Activated effector memory CD4-positive, alpha-beta T cell treated with Interleukin-2 at 50 U/mL for 16 hours (primary cell): ENCODE measurements at places on chromosomes 5 and 9.
A peak's percentile ranks its signal among the peaks of the same experiment; 100 is the strongest.

GRCh38 chr5:28499766-28500290 lies 1461.4 kb upstream of the CDH9 start:
- DNase-seq = no peak

DNA sequence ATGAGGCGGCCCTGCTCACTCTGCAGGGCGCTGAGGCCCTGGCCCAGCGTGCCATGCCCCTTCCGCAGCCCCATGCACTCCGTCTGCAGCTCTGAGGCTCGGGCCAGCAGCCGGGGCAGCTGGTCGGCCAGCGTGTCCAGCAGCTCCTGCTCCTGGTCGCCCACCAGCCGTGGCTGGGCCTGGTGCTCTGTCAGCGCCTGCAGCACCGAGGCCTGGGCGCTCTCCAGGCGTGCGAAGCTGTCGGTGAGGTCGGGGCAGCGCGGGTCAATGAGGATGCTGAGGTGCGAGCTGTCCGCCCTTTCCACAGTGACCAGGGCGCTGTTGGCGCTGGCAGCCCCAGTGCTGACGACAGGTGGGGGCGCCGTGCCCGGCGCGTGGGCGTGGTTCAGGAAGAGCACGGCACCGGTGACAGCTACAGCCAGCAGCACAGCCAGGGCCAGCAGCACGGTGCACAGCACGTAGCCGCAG lies 9.4 kb downstream of the FIBCD1 start:
- DNase-seq = no peak

DNA sequence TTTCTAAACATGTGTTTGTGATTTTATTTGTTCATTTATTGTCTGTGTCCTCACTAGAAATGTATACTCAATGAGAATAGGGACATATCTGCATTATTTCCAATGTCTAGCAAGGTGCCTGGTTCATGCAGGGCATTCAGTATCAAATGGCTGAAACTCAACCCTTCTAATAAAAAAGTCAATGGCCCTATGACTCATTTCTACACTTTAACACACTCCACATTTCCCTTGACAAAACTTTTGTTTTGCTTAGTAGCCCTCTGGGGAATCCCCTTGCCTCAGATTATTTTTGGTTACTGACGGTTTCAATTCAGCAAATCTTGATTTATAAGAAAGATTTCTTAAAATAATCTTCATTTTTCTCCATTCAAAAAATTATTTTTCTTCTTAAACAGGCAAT lies 206.0 kb upstream of the DMRTA1 start:
- no peak for DNase-seq

- DNase-seq = no peak
Observed at GRCh38 chr9:136642439-136642921, 20.2 kb upstream of the EGFL7 start.

DNA sequence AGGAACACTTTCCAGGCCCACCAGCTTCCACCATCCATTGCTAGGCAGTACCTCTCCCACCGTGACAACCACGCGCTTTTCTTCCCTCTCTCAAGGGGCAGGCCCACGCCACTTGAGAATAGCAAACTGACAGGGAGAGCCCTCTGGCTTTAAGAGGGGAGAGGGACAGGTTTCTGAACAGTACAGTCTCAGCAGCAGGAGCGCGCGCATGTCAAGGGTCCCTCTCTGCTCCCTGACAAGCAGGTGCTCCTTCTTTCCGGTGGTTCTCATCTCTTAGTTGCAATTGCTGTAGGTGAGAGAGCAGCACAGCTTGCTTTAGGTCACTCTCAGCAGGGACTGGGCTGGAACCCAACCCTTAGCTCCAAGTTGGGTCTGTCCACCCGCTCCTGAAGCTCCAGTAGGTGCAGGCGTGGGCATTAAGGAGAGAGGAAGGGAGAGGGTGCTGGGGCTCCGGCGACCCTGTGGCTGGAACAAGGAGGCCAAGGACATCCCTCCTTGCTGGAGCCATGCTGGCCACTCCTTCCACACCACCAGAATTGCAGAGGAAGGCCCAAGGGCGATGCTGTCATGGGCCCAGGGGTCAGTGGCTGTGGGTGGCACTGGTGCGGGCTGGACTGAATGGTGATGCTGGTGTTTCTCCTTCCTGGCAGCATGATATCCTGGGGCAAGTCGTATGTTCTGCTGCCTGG lies 9.0 kb upstream of the PHF2 start:
- no peak for DNase-seq

DNA sequence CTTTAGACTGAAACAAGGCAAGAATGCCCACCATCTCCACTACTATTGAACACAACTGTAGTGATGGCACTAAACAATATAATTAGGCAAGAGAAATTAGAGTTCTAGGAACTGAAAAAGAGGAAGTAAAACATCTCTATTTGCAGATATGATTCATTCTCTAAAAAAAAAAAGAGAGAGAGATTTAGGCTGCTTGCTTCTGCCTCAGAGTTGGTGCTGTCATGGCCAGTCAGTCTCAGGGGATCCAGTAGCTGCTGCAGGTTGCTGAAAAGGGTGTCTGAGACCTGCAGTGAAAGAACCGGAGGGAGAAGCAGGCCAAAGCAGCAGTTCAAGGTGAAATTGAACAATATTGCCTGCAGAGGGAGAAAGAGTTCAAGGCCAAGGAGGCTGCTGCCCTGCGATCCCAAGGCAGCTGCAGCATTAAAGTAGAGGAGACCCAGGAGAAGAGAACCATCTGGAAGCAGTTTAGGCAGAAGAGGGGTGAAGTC lies 72.5 kb downstream of the AP3B1 start:
- no peak for DNase-seq

GRCh38 chr5:91255396-91256141 lies 127.5 kb downstream of the ARRDC3 start:
- DNase-seq = no peak

DNA sequence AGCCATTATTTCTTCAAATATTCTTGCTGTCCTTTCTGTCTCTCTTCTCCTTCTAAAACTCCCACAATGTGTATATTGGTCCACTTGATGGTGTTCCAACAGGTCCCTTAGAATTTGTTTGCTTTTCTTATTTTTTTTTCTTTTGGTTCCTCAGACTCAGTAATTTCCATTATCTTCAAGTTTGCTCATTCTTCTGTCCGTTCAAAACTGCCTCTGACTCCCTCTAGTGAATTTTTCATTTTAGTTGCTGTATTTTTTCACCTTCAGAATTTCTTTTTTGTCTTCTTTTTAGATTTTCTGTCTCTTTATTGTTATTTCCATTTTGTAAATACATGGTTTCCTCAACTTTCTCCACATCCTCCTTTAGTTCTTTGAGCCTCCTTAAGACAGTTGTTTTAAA lies 6.4 kb upstream of the SRP19 start:
- no peak for DNase-seq

DNA sequence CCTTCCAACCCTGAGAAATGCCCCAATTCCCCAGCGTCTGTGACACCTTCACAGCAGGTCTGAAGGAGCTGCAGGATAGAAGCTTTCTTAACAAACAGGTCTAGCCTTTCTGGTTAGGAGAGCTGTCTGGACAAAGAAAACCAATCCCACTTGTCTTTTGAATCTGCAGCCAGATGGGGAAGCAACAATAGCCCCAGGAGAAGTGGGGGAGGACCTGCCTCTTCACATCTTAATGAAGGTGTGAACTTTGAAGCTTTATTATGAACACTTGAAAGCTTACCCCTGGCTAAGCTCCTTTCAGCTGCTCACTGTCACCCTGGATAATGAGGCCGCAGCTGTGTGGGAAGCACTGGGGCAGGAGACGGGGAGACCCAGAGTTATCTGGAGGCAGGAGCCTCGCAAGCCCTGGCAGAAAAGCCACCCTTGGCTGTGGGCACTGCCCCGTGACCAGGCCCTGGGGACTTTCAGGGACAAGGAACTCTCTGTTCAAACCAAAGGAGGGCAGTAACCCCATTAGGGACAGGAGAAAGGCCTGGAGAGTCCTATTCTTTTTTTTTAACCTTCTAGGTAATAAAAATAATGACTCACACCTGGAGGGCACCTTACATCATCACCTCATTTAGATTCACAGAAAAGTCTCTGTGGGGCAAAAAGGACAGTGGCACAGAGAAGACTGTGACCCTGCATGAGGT lies 151.8 kb upstream of the RAD23B start:
- DNase-seq = no peak

DNA sequence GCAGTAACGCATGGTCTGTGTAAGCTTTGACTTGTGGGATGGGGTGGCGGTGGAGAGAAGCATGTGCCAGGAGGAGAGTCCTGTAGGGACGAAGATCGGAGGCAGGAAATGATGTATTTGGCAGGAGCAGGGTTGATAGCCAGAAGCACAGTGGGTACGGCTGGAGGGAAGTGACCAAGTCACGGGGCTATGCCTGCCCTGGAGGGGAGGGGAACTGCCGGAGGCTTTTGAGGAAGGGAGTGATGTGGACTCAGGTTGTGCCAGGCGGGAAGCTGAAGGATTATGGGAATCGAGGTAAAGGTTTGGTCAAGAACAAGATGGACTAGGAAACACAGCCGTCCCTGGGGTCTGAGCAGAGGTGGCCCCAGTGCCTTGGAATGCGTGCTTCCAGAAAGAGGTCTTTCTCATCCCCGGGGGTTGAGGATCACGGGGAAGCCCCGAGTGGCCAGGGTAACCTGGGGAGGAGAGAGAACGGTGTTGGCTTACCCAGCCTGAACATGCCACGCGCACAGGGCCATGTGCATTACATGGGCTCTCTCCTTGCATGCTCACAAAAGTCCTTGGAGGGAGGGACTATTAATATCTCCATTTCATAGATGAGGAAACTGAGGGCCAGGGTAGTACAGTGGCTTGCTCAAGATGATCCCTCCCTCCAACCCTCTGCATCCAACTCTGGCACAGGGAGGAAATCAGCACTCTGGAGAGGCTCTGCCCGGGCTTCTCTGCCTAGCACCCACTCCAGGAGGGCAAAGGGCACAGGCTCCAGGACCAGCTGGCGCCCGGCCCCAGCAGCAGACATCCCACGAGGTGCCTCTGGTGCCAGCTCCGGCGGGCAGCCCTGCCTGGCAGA lies 253.8 kb downstream of the PBX3 start:
- DNase-seq = no peak

DNA sequence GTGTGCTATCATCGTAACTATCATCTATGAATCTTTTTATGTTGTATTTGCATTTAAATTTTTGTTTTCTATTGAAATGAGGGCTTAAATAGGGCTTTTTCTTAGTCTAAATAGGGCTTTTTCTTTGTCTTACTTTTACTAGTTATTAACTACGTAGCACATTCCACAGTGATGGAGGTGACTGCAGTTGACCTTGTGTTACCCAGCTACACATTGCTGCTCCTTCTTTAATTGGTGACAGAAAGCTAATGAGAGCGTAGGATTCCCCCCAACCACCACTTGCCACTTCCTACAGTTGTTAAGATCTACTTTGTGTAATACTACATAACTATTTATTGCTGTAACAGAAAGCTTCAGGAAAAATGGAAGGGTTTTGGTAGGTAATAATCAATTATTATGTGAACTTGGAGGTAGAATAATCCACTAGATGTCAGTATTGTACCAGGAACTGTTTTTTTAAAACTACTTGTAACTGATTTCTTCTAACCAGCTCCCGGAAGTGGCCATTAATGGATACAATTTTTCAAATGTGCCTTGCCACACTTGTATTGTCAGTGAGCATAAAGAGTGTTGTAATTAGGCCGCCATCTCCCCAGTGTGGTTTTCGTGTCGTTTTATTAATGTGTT lies 18.0 kb downstream of the MTRR start:
- DNase-seq = no peak

GRCh38 chr5:14665949-14666348 lies 1.4 kb downstream of the OTULIN start:
- peak; percentile 35 for DNase-seq

DNA sequence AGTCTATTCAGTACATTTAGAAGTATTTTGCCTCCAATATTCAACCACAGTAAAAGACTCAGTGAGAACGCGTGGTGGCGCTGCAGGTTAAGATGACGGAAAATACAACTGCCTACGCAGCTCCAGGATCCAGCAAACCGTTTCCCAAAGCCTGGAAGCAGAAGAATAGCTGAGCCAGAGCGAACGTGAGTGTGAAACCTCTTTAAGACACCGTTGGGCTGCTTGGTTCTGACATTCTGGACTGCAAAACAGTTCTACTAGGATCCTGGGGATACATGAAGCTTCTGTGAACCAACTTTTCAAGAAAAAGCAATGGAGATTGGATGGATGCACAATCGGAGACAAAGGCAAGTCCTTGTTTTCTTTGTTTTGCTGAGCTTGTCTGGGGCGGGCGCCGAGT lies at the start of gene PCDHB16:
PCDHB16 (plus strand) TSS at position 140 of the 400 bp plus-strand sequence; CDS start at position 313, 173 bp downstream.
- DNase-seq = no peak

GRCh38 chr5:108606185-108606584 lies 141.5 kb upstream of the FER start:
- DNase-seq = no peak
